H4 (cell line): ENCODE measurements at places on chromosomes 3 and 15. TPM values are rescaled to one million over a fixed set of nuclear protein-coding genes. Genes with fewer than 3 reads are reported as not detected.
A peak's percentile ranks its signal among the peaks of the same experiment; 100 is the strongest.

GRCh38 chr3:120427201-120427600, 23.6 kb downstream of the FSTL1 start:
- no peak for DNase-seq

DNA sequence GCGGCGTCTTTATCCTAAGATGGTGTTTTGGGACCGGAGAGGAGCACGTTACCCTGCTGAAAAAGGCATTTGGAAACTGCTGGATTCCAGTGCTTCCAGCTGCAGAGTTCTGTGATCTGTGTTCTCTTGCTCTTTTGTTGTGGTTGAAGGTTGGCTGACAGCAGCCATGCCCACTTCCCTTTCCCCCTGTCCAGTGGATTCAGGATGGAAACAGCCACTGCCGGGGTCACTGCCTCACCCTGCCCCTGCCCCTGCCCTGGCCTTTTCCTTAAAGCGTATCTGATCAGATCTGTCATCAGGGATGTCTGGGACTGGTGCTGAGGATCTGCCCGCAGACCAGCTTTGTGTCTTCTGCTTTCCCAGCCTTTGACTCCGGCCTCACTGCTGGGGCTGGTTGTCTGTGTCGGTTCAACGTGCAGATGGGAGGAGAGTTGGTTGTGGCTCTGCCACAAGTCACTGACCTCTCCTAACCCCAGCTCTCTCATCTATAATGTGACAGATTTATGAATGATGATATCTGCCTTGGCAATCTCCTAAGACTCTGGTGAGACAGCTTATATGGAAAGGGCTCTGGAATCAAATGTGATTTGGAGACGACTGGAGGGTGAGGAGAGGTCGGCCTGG, 219.4 kb upstream of the BHLHE40 start:
- no peak for DNase-seq

Gene PAK6
- total RNA-seq, result 2.4 TPM in 1 of 2 replicates, not detected in the other

DNA sequence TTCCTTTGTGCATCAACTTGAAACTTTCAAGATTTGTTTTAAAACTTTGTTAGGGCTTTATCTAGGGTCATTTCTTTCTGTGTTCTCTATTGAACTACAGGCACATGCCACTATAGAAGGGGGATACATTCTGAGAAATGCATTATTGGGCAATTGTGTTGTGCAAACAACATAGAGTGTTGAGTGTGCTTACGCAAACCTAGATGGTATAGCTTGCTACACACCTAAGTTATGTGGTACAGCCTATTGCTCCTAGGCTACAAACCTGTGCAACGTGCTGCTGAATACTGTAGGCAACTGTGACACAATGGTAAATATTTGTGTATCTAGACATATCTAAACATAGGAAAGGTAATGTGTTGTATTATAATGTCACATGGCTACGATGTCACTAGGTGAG, 33.0 kb upstream of the KLF13 start:
- no peak for DNase-seq

- DNase-seq, result no peak
These were observed 4.3 kb upstream of the NPTN start for GRCh38 chr15:73637527-73637926.

Gene ACSBG1
- 1.0 and 1.4 TPM in 2 replicates for total RNA-seq

GRCh38 chr3:115706311-115706829, 83.1 kb downstream of the GAP43 start:
- DNase-seq, result no peak

Gene CKMT1A
- total RNA-seq, result 0.10 and 1.1 TPM in 2 replicates

DNA sequence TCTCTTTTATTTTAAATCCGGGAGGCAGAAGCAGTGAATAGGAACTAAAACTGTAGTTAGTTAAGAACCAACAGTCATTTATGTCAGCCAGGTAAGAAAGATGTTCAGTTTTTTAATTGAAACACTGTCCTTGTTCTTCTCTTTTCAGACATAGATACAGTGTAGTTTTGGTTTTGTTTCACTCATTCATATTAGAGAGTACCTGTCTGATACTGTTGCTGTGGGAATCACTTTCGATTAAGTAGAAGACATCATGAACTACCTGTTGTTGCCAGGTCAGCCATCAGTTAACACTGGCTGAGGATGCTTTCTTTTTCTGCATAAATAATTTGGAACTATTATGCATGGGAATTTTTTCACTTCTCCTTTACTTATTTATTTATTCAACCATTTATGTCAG, 700.4 kb downstream of the OTOL1 start:
- no peak for DNase-seq

Gene UBAP1L
- 0.06 TPM in 1 of 2 replicates, not detected in the other for total RNA-seq

Gene TRPM1
- not detected in 2 replicates for total RNA-seq

Gene NANOGP8
- total RNA-seq, result not detected in 2 replicates

GRCh38 chr3:171977860-171978259, 61.5 kb upstream of the FNDC3B start:
- DNase-seq, result no peak

DNA sequence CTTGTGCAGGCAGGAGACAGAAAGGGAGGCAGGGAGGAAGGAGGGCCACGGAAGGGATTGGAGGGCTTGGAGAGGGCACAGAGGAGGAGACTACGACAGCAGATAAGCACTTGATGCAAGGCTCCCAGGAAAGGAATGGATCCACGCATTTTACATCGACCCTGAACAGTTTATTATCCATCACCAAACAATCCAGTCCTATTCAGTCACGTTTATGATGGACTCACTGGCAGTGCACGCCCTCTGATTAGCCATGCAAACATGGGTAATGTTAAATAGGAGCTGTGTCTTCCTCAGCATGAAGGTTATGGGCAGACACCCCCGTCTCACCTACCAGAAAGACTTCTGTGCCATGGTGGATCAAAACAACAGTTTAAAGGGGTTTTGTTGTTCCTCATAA, 80.2 kb upstream of the SNRK start:
- DNase-seq, result no peak

- DNase-seq, result no peak
These were observed 51.7 kb downstream of the PLS1 start for GRCh38 chr3:142647856-142648255.

DNA sequence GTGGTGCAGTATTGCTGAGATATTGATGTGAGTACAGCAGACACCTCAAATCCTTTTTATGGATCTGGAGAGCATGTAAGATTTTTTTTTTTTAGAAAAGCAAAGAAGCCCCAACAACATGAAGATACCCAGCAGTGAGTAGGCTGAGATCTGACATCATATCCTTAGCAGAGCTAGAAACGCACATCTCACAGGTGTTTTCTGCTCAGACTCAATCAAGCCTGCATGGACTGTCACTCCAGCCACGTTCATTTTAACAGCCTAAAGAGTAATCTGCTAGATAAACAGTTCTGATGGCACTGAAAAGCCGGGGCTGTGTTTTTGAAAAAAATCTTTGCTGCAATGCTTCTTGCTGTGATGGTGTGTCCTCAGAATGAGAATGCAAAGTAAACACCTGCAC, 544.2 kb downstream of the FGF12 start:
- no peak for DNase-seq

Gene ZMYND10
- 0.08 TPM in 1 of 2 replicates, not detected in the other for total RNA-seq

DNA sequence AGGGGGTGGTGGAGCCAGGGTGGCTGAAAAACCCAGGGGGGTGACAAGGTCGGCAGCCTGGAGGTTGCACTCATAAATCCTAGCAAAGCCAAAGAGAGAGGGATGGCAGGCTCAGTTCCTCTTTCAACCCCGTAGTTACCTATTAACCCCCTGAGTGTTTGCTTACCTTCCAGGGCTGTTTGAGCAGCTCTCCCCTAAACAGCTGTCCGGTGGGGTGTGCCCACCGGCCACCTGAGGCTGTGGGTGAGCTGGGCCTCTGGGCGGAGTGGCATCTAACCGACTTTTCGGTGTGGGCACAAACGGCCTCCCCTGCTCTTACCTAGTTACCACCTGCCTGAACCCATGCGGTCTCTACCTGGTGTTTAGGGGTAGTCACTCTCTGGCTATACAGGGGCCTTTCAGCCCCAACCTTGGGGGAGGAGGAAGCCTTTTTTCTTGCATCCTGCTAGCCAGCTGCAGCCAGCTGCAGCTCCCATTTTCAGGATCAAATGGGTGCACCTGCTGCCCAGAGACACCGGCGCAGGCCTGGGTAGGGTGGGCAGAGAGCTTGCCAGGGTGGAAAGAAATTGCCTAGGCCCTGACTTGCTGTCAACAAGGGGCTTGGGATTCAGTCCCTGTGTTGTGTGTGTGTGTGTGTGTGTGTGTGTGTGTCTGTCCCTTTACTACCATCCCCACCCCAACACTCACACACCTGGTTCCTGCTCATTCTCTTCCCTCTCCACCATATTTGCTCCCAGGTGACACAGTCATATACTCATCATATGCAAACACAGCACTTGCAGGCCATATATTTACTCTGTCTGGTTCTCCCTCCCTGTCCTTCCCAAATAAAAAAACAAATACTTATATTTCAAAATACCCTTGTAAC, 3.7 kb downstream of the DLL4 start:
- DNase-seq, result no peak

DNA sequence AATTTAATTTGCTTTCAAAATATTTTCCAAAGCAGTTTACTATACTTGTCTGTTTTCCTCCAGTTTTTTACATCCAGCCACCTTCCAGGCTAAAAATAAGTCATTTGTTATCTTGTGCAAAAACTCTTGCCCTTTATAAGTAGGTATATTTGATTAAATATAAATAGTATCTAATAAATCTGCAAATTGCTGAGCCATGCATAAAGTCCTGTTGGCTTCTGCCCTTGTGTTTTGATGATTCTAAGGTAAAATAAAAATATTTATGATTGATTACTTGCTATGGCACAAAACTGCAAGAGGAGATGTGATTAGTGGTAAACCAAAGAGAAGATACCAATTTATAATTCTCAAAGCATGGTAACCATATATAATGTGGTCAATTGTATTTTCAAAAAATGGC, 1026.7 kb downstream of the EPHA3 start:
- no peak for DNase-seq

Gene CCNB2
- total RNA-seq, result 181 and 210 TPM in 2 replicates

DNA sequence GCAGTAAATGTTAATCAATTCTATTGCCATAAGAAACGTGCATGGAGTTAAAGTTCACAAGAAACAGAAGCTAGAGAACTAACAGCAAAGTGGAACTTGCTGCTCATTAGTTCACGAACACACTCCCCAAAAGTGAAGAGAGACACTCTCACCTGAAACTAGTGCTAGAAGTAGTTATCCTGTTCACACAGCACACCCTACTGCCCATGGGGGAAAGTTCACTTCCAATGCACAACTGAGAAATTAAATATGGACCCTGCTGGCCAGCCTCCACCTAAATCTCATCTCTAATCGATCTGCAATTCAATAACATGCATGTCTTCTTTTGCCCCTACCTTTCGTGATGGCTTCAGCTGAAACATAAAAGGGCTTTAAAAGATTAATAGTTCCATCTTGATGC, 39.4 kb upstream of the FRMD4B start:
- DNase-seq, result peak; percentile 32

Gene ROPN1
- not detected in 2 replicates for total RNA-seq

Gene RASL12
- 0.04 and 0.25 TPM in 2 replicates for total RNA-seq

- no peak for DNase-seq
These were observed 37.1 kb upstream of the CCK start for GRCh38 chr3:42302924-42303634.

Gene CCDC51
- total RNA-seq, result 23.3 and 28.6 TPM in 2 replicates

Gene CASR
- not detected in 2 replicates for total RNA-seq

Gene MCTP2
- 27.0 and 36.1 TPM in 2 replicates for total RNA-seq

Gene PPP1R14D
- total RNA-seq, result not detected in 2 replicates

GRCh38 chr3:136535906-136536305, 216.3 kb downstream of the STAG1 start:
- DNase-seq, result no peak

Gene FOXL2NB
- 1.9 and 3.4 TPM in 2 replicates for total RNA-seq

Gene CD86
- total RNA-seq, result 0.39 and 1.6 TPM in 2 replicates

Gene RAB11A
- total RNA-seq, result 237 and 253 TPM in 2 replicates

DNA sequence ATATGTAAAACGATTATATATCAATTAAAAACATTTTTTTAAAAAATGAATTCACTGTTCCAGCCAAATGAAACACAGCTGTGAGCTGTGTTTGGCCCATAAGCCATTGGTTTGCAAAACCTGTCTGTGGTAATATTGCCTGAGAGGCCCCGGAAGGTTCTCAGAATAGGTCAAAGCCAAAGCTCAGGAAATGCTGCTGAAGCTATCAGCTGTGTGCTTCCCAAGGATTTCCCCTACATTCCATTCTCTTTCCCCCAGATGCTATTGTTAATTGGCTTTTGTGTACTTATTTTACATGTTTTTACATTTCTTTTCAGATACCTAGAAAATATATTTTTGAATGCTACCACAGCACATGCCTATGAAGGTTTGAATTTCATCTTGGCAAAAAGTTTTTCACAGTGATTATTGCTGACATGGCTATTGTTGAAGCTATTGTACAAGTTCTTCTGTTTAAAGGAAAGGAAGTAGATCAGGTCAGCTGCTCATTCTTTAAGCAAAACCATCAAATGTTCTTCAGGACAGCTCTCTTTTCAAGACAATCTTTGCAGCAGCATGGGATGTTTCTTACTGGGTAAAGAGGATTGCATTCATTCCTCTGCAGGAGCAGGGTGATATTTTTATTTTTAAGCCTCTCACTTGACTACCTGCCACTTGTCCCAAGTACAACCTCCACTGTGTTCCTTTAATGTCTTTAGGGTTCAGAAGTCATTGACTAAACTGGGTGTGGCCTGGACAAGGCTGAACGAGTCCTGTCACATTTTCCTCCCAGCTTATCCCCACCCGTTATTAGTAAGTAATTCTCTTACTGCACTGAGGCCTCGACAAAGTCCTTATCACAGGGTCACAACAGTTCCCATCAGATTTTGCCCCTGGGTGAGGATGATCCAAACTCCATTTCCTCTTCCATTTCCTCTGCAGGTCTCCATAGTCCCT, 26.3 kb upstream of the BNC1 start:
- no peak for DNase-seq

Gene PAQR9
- total RNA-seq, result 0.21 TPM in 1 of 2 replicates, not detected in the other

DNA sequence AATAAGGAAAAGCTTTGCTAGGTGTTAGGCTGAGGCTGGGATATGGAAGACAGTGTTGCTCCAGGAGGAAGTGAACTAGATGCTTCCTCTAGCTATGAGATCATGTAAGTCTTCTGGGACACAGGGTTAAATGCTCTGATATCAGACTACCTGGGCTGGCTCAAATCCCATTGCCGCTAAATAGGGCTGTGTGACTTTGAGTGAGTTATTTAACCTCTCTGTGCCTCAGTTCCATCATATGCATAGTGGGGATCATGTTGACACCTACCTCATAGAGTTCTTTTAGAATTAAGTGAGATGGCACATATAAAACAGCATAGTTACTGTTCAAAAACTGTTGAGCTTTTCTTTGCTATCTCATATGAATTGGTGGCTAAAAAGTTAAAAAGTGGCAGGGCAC, 12.6 kb downstream of the RPLP1 start:
- DNase-seq, result no peak
